Activated CD8-positive, alpha-beta memory T cell treated with anti-CD3 and anti-CD28 coated beads for 48 hours (primary cell): ENCODE measurements at places on chromosomes 7 and 10.
A peak's percentile ranks its signal among the peaks of the same experiment; 100 is the strongest.

DNA sequence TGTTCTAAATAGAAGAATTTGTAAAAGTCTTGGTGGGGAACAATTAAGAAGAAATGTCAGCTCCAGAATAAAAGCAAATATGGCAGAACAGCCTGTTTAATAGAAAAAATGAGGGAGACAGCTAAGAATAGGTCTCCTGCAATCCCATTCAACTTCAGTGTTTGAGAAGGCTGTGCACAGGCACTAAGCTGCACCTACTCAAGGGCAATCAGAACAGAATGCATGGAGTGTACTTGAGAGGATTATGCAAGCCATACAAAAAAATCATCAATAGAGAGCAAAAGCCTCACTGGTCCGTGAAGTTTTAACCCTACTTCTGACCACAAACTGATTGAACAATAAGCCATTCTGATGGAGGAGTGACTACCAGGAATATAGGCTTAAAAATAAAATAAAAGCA lies 690.7 kb upstream of the PCDH15 start:
- DNase-seq = no peak

DNA sequence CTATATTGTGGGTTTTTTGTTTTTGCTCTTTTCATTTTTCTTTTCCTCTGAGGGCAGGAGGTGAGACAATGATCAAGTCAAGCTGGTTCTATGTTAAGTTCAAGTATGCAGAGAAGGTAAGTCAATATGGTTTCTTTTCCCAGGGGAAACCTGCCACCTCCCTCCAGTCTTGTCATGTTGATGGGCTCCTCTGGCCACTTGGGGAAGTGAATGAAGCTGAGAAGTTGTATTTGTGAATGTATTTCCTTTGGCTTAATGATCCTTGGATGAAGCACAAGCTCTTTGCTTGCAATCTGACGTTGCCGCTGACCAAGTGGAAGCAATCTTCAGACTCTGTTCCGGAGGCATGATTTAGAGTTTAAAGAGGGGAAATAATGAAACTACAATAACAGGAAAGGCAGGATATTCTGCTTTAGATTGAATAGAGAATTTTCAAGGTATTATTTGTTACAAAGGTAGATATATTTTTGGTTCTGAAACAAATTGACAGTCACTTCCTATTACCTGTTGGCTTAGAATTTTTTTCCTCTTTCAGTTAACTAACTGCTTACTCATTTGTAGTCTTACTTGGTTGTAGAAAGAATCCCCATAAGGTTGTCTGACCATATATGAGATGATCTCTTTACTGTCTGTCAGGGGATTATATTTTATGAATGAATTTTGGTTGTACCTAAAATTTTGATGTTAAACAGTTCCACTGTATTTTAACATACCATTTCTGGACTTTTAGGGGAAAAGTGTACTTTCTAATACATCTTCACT lies 369.6 kb downstream of the AUTS2 start:
- DNase-seq = no peak

DNA sequence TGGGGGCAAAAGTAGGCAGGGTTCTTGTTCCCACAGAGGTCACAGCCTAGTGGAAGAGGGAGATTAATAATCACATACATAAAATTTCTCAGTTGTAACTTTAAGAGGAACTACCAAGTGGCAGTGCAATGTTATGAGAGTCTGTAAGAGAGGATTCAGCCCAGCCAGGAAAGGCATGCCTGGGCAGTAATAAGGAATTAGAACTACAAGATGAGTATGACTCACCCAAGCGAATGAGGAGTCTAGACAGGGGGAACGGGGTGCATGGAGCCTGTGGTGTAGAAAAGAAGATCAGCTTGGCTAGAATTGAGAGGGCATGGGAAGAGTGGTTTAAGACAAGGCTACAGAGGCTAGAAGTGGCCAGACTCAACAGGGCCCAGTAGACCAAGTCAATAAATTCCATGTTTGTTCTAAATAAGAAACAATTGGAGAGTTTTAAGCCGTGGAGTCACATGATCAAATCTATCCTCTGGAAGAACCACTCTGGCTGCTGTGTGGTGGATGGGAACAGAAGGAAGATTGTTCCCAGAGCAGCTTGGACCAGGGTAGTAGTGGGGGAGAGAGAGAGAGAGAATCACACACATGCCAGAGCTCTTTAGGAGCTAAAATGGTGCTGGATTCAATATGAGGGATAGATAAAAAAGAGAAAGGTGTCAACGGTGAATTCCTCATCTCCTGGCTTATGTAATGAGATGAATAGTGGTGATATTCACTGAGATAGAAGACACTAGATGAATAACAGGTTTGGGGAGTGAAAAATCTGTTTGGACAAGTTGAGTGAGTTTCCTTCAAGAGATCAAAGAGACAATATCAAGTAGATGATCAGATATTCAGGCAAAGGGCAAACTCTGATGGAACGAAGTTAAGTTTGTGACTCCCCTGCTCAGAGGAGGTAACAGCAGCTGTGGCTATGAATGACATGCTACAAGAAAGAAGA lies 265.1 kb downstream of the FGFR2 start:
- DNase-seq = no peak

DNA sequence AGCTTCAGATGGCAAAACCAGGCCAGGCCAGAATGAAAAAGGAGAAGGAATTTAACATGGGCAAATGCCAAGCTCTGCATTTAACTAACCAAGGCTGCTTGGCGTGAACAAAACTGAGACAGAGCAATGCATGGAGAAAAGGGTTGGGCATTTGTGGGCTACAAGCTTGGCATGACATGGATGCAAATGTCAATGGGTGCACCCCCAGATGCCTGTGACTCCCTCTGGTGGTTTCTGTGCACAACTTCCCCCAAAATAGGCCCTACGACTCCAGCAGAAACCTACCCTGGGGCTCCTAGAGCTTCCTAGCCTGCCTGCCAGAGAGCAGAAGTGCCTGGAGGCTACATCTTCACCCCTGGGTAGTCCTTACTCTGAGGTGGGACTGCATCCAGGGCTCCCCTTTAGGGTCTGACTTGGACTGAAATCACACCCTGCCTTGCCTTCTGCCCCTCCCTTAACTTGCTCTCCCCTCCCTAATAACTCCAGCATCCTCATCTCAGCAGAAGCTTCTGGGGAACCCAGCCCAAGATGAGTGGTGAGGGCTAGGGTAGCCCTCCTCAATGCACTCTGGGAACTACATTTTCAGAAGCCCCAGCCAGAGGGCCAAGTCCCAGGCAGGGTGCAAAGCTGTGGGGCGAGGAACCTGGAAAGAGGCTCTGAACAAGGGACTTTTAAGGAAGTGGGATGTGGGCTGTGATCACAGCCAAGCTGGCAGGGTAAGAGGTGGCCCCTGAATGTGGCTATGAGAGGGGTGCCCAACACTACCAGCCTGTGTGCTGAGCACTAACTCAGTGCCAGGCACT lies 11.3 kb downstream of the GPRIN2 start:
- DNase-seq = no peak

DNA sequence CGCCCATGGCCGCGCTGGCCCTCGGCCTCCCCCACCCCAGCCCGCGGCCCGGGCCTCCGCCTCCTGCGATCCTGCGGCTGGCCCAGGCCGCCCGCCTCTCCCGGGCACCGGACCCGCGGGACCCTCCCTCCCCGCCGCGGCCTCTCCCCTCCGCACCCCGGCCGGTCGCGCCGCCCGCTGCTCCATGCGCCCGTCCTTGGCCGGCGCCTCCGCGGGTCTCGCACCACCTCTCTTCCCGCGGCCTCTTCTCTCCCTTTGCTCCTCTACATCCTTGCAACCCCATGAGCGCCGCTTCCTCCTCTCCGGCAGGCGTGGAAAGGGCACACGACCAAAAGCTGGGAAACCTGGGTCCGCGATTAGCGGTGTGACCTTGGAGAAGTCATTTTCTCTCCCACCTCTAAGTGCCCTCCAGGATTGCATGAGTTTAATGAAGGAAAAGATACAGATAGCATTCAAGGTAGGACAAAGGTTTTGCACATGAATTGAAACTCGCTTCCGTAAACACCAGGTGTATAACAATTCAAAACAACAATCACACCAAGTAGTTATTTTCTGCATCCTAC lies 448 bp upstream of the SRPK2 start:
- peak; percentile 3 for DNase-seq

GRCh38 chr7:25854059-25854458 lies 297.9 kb upstream of the NFE2L3 start:
- DNase-seq = no peak

- no peak for DNase-seq
Measured at GRCh38 chr10:51747216-51747615, 47.8 kb upstream of the CSTF2T start.

- no peak for DNase-seq
Measured at GRCh38 chr10:46287846-46288477, 1.2 kb downstream of the ANTXRL start.

- no peak for DNase-seq
Measured at GRCh38 chr7:55245271-55245723, 119.8 kb upstream of the LANCL2 start.

GRCh38 chr7:158256091-158256816 lies 331.4 kb downstream of the PTPRN2 start:
- DNase-seq = no peak

DNA sequence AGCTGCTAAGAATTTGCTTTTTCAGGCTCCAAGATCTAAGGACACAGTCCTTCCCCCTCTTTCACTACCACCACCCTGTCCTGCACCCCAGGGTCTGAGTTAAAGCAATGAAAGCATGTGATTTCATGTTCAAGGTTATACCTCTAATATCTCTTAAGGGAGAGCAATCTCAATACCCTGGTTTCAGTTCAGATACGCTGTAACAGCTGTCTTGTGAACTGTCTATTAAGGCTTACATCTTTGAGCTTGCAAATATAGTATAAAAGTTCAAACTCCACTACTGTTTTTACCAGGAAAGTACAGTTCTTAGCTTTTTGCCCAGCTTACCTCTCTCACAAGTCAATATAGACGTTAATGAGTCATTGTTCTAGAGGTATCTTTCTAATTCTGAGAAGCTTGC lies 2.6 kb downstream of the CPVL start:
- no peak for DNase-seq

DNA sequence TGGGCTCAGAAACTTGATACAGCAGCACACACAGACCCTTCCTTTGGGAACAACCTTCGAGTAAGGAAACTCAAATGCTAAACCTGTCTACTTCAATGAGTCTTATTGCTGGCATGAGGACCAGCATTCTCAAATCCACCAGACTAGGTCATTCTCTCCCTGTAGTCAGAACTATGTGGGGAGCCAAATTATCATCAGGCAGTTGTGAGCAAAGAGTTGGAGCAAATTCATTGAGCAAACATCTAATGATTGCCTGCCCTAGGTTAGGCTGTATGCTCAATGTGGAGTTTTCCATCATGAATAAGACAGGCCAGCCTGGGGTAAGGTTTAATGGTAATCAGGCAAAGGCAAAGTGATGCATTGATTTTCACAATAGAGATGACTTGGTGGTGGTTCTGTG lies 3.6 kb downstream of the EPDR1 start:
- DNase-seq = no peak

DNA sequence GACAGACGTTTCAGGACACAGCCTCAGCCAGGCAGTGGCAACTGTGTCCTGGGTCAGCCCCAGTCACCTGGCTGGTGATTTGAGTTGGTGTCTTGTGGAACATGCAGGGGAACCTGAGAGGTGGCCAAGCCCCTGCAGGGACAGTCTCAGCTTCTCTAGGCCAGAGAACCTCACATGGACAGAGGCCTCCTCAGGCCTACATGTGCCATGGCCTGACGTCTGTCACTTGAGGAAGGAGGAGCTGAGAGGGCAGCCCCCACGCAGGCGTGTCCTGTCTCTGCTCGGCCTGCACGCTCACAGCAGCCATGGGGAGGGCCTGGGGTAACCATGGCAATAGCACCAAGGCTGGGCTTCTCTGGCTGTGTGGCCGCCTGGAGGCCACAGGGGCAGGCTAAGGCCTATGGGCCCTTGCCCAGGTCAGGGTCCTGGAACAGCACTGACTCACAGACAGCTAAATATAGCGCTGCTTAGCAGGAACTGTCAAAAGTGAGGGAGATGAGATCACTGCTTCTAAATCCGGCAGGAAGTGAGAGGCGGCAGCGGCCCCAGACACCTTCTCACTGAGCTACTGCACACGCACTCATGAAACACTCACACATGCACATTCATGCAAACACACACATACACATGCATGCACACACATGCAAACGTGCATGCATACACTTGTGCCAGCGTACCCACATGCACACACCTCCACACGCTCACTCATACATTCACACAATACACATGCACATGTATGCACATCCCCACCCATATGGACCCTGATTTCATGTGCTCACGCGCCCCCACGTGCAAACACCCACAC lies 57.0 kb downstream of the YKT6 start:
- DNase-seq = peak; percentile 51

GRCh38 chr7:29957521-29958310 lies 31.9 kb downstream of the SCRN1 start:
- DNase-seq = no peak

GRCh38 chr10:71726580-71727104 lies 7.1 kb upstream of the C10orf105 start:
- DNase-seq = no peak

DNA sequence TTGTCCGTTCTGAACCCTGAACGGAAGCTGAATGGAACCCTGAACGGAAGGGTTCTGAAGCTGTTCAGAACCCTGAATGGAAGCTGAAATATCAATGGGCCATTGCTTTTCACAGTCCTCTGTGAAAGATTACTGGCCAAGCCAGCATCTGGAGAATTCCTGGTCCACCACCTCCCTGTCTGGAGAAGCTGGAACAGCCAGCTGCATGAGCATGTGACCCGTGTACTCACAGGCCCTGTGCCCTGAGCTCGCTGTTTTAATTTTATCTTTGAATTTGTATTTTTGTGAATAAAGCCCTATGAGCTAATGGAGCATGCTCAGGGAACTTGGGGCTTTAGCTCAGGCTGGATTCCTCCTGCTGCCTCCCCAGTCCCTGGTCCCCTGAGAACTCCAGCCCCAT lies 37.2 kb downstream of the HTRA1 start:
- no peak for DNase-seq

DNA sequence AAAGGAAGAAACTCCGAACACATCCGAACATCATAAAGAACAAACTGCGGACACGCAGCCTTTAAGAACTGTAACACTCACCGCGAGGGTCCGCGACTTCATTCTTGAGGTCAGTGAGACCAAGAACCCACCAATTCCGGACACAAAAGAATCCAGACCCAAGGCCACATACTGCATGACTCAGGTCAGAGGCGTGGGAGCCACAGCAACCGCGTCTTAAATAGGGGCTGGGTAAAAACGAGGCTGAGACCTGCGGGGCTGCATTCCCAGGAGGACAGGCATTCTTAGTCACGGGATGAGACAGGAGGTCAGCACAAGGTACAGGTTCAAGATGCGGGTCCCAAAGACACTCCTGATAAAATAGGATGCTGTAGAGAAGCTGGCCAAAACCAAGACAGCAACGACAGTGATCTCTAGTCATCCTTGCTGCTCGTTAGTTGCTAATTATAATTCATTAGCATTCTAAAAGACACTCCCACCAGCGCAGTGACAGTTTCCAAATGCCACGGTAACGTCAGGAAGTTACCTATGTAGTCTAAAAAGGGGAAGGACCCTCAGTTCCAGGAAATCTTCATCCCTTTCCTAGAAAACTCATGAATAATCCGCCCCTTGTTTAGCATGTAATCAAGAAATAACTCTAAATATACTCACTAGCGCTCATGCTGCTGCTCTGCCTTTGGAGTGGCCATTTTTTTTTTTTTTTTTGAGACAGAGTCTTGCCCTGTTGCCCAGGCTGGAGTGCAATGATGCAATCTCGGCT lies 19.3 kb downstream of the AP5Z1 start:
- DNase-seq = no peak

GRCh38 chr10:62047960-62048383 lies 146.5 kb downstream of the ARID5B start:
- DNase-seq = no peak
